ENCODE measurements at places on chromosomes 5 and 9.

DNA sequence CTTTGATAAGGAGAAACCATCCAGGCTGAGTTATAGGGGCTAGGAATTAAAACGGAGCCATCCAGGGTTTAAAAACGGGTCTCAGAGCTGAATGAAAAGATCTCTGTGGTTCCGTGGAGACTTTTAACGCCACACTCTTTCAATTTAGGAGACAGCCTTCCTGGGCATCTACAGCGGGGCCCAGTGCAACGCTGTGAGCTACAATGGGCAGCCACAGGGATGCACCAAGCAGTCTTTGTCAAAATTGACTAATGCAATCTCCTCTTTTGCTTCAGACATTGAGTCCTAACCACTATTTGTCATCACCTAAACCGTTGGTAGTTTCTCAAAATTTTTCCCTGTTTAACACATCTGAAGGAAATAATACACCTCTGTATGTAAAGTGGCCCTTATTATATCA lies 96.6 kb upstream of the ABCA1 start:
- no peak for DNase-seq

GRCh38 chr5:160260881-160261815 lies 31.8 kb downstream of the FABP6 start:
- no peak for DNase-seq

DNA sequence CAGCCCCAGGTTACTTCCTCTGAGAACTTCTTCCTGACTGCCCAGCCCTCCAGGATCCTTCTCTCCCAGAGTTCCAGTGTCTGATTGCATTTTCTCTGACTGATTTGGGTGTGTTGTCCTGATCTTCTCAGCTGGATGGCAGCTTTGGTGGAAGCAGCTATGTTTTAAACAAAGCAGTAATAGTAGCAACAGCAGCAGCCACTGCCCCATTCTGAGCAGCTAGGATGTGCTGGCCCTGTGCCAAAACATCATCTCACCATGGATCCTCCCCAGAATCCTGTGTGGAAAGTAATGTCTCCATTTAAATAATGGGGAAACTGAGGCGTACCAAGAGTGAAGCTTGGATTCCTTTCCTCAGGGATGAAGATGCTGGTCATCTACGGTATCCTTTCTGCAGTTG lies 46.4 kb upstream of the PSD2 start:
- no peak for DNase-seq

DNA sequence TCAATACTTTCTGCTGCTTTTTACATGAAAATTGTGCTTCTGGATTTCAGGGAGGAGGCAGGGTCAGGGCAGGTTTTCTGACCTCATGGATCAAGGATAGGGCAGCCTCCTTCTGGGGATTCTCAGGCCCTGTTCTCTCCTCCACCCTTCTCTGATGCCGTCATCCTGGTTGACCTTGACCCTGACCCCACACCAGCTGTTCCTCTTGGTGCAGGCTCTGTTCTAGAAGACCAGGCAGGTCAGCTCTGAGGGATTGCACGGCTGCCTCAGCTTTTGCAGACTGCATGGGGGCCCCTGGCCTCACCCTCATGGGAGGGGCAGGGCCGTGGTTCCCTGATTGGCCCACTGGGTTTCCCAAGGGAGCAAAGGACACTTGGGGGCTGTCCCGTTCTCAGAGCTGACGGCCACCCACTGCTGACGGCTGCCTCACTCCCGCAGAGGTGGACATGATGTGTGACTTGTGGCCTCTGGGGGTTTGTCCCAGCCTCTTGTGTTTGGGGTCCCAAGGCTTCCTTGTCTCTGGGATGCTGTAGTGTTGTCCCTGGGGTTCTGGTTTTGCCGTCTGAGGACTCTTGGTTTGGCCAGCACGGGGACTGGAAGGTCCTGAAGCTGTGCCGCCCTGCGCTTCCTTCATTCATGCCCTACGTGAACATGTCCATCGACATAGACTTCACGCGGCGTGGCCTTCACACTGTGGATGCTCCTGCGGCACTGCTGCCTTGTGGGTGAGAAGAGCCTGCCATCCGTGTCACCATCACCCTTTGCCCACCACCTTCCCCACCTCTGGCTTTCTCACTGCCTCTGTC lies 34.5 kb downstream of the CEP72 start:
- DNase-seq: no peak

- no peak for DNase-seq
Observed at GRCh38 chr9:81579381-81579780, 110.0 kb downstream of the TLE1 start.

GRCh38 chr5:68196876-68197275 lies 18.7 kb upstream of the PIK3R1 start:
- peak; percentile 21 for DNase-seq

Measured in activated B cell treated with CpG ODN at 0.5 μM for 24 hours (primary cell).